ENCODE measurements at places on chromosomes 11 and 22. TPM values are rescaled to one million over a fixed set of nuclear protein-coding genes. Genes with fewer than 3 reads are reported as not detected.

Gene ACAT1
- total RNA-seq = 50.0 TPM

Gene PUS3
- total RNA-seq = 3.8 TPM

Gene TST
- 59.9 TPM for total RNA-seq

Gene UCP2
- 31.8 TPM for total RNA-seq

DNA sequence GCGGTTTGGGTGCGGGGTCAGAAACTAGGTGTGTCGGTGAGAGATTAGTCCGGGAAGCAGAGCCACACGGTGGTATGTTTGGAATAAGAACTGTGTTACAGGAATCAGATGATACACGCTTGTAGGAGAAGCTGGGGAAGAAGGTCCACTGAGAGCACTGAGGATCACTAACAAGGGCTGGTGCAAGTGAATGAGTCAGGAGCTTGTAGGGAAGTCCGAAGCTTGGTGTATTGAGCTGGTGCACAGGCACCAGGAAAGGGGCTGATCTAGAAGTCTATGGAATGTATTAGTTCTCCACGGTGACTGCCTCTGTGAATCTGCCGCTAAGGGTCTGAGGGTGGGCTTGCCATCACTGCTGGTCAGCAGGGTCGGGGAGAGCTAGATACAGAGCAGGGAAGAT lies 18.8 kb upstream of the GRK3 start:
- H3K27ac ChIP-seq = no peak overlapping the region
- no peaks in the 10 kb centered on the region for H3K36me3 ChIP-seq
- H3K4me1 ChIP-seq = no peaks in the 10 kb centered on the region
- H3K27me3 ChIP-seq = no peaks in the 10 kb centered on the region
- DNase-seq = no peak

GRCh38 chr11:67120456-67120855 lies 1.4 kb downstream of the KDM2A start:
- H3K36me3 ChIP-seq = no peaks in the 10 kb centered on the region
- no peaks in the 10 kb centered on the region for H3K27me3 ChIP-seq
- peak overlapping the region; percentile 97 for H3K27ac ChIP-seq
- peak overlapping the region; percentile 98 for H3K4me3 ChIP-seq
- DNase-seq = no peak

GRCh38 chr11:112156153-112156955 lies 7.5 kb downstream of the IL18 start:
- H3K4me1 ChIP-seq = no peaks in the 10 kb centered on the region
- no peaks in the 10 kb centered on the region for H3K27me3 ChIP-seq
- H3K27ac ChIP-seq = no peak overlapping the region
- no peak overlapping the region for H3K4me3 ChIP-seq
- no peak for DNase-seq

GRCh38 chr11:38425578-38425977 lies 1827.5 kb upstream of the RAG2 start:
- no peaks in the 10 kb centered on the region for H3K36me3 ChIP-seq
- DNase-seq = no peak
- H3K27ac ChIP-seq = no peak overlapping the region
- no peak overlapping the region for H3K4me3 ChIP-seq
- H3K27me3 ChIP-seq = no peaks in the 10 kb centered on the region

- H3K36me3 ChIP-seq = no peaks in the 10 kb centered on the region
- H3K4me1 ChIP-seq = peaks cover 4% of the 10 kb centered on the region
- no peak overlapping the region for H3K27ac ChIP-seq
- no peaks in the 10 kb centered on the region for H3K27me3 ChIP-seq
Measured at GRCh38 chr11:2748061-2748813, 48.4 kb upstream of the KCNQ1OT1 start.
